ENCODE measurements at places on chromosomes 7 and 10. TPM values are rescaled to one million over a fixed set of nuclear protein-coding genes. Genes with fewer than 3 reads are reported as not detected.

The BAIAP2L1 gene
- 6.1 TPM for polyA plus RNA-seq

The RBM20 gene
- 3.8 TPM for polyA plus RNA-seq

The STEAP1B gene
- polyA plus RNA-seq = 0.80 TPM

The FAM13C gene
- polyA plus RNA-seq = 3.7 TPM

The TMEM139 gene
- 0.64 TPM for polyA plus RNA-seq

The SYT15B gene
- 0.55 TPM for polyA plus RNA-seq

The RBP4 gene
- 3.1 TPM for polyA plus RNA-seq

The SPAM1 gene
- polyA plus RNA-seq = 0.02 TPM

The FAM237B gene
- not detected for polyA plus RNA-seq

The TACC2 gene
- polyA plus RNA-seq = 57.3 TPM

The CPN1 gene
- 0.02 TPM for polyA plus RNA-seq

The ZKSCAN5 gene
- 5.7 TPM for polyA plus RNA-seq

The GPR158 gene
- 0.02 TPM for polyA plus RNA-seq

The NPTX2 gene
- polyA plus RNA-seq = 1.1 TPM

The PRKAR2B gene
- polyA plus RNA-seq = 7.1 TPM

The NKX1-2 gene
- 0.05 TPM for polyA plus RNA-seq

The ADAM12 gene
- 0.96 TPM for polyA plus RNA-seq

The PRF1 gene
- polyA plus RNA-seq = 12.3 TPM

The ASB10 gene
- polyA plus RNA-seq = 0.05 TPM

The OR13A1 gene
- 2.2 TPM for polyA plus RNA-seq

The ACSM6 gene
- polyA plus RNA-seq = 0.96 TPM

The ABCA13 gene
- polyA plus RNA-seq = 0.91 TPM

The ST8SIA6 gene
- polyA plus RNA-seq = 0.18 TPM

The TMEM178B gene
- polyA plus RNA-seq = 0.68 TPM

The C10orf67 gene
- 0.16 TPM for polyA plus RNA-seq

The RSPH10B gene
- polyA plus RNA-seq = 0.25 TPM

The HECW1 gene
- polyA plus RNA-seq = 0.23 TPM

The OR2A42 gene
- polyA plus RNA-seq = 0.02 TPM

The GPNMB gene
- 150 TPM for polyA plus RNA-seq

The SLC18A3 gene
- 0.07 TPM for polyA plus RNA-seq

The KCP gene
- 0.34 TPM for polyA plus RNA-seq

The EBF3 gene
- 1.9 TPM for polyA plus RNA-seq

The LLCFC1 gene
- polyA plus RNA-seq = not detected

The LIPA gene
- polyA plus RNA-seq = 62.3 TPM

The GTPBP4 gene
- 32.0 TPM for polyA plus RNA-seq

The VPS37D gene
- polyA plus RNA-seq = 2.7 TPM

The CYP2C9 gene
- 0.55 TPM for polyA plus RNA-seq

The USP54 gene
- 10.4 TPM for polyA plus RNA-seq

The CNTNAP2 gene
- 5.1 TPM for polyA plus RNA-seq

The SFMBT2 gene
- polyA plus RNA-seq = 8.8 TPM

The FAM20C gene
- polyA plus RNA-seq = 16.5 TPM

The ERVW-1 gene
- polyA plus RNA-seq = 0.14 TPM

The INA gene
- polyA plus RNA-seq = 0.98 TPM

The LARP4B gene
- polyA plus RNA-seq = 22.0 TPM

The FHIP2A gene
- polyA plus RNA-seq = 14.6 TPM

The ENO4 gene
- 0.11 TPM for polyA plus RNA-seq

The NOLC1 gene
- 42.5 TPM for polyA plus RNA-seq

The ZNHIT1 gene
- polyA plus RNA-seq = 103 TPM

The PAX4 gene
- 0.11 TPM for polyA plus RNA-seq

The SMKR1 gene
- polyA plus RNA-seq = 1.2 TPM

The PKD2L1 gene
- polyA plus RNA-seq = 6.1 TPM

The PIK3CG gene
- polyA plus RNA-seq = 2.2 TPM

The IGF2BP3 gene
- 3.4 TPM for polyA plus RNA-seq

The EPDR1 gene
- 7.2 TPM for polyA plus RNA-seq

The DEPP1 gene
- 51.6 TPM for polyA plus RNA-seq

All from thymus (tissue), 14 donors.